ENCODE measurements at places on chromosomes 4 and X.

GRCh38 chr4:146179784-146180370 lies 4.4 kb downstream of the LSM6 start:
- DNase-seq, result no peak

DNA sequence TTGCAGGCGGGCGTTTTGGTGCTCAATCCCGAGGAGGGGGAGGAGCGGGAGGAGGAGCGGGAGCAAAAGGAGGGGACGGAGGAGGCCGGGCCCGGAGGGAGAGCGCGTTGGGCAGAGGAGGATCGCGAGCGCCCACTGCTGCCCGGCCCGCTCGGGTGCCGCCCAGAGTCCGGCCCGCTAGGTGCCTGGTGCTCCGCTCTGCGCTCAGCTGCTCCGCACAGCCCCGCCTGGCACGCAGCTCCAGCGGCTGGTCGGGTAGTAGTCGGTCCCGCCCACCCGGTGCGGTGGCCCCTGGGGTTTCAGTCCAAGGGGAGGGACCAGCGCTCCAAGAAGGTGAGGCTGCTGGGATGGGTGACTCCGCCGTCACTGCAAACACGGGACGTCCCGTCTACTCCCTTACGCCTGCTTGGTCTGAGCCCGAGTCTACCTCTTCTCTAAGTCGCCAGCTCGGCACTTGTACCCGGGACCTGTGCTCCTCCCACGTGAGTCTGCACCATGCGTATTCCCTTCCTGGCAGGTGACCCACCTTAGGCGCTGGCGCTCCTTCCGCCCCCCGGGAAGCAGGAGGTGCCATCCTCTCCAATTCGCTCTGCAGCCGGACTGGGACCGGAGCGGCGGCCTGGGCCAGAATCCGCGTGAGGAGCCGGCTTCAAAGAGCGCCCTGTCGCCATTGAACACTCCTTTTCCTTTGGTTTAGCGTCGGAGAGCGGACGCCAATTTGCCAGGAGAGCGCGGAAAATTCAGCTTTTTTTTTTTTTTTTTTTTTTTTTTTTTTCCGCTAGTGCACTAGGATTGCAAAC lies 405 bp upstream of the HS3ST1 start:
- DNase-seq, result peak; percentile 32

DNA sequence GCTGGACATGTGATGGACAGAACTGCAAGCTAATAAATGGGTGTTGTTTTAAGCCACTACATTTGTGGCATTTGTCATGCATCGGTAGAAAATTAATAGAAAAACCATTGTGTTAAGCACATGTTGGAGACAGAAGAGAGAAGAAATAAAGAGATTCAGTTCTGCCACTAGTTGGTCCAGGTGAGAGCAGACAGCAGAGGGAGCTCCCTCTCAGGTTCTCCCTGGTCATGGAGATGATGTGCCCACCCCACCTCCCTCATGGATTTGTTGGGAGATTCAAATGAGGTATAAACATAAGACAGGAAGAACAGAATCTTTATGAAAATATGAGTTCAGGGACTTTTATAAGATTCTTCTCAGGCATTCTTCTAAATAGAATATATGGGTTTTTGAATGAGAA lies 36.8 kb upstream of the OCIAD2 start:
- no peak for DNase-seq

DNA sequence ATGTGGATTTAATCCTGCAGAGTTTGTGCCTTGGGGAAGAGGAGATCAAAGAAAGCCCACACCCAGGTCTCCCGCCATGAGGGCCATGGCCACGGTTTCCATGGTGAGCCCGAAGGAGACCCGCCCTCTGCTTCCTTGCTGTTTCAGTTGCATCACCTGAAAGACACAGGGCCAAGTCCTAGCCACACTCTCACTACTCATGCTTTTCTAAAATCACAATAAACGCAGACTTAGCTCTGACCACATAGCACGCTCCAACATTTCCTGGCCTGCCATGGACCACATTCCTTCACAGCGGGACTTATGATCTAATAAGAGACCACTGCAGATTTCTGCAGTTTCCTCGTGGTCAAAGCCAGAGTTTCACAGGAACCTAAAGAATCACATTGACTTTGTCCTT lies 426.0 kb upstream of the NR3C2 start:
- no peak for DNase-seq

DNA sequence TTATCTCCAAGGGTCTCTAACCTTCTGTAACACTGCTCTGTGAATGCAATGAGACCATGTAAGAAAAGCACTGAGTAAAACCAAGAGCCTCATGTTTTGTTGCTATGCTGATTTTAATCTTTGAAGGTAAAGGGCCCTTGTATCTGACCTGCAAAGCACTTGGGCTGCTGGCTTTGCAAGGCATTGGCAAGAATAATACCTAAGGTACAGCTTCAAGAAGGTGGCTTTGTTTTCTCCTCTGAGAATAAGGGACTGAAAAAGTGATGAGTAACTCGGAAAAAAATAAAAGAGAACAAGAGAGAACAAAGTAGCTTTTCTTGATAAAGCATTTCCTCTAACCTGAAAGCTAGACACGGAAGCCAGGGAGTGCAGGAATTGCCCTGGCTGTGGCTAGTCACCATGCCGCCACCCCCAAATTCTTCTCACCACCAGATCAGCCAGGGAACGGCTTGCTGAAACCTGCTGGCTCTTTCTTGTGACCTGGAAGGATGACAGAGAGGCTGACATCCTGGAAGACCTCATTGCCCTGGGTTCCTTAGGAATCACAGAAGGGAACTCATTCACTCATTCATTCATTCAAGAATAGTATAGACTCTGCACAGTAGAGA lies 41.8 kb upstream of the HS3ST1 start:
- no peak for DNase-seq

DNA sequence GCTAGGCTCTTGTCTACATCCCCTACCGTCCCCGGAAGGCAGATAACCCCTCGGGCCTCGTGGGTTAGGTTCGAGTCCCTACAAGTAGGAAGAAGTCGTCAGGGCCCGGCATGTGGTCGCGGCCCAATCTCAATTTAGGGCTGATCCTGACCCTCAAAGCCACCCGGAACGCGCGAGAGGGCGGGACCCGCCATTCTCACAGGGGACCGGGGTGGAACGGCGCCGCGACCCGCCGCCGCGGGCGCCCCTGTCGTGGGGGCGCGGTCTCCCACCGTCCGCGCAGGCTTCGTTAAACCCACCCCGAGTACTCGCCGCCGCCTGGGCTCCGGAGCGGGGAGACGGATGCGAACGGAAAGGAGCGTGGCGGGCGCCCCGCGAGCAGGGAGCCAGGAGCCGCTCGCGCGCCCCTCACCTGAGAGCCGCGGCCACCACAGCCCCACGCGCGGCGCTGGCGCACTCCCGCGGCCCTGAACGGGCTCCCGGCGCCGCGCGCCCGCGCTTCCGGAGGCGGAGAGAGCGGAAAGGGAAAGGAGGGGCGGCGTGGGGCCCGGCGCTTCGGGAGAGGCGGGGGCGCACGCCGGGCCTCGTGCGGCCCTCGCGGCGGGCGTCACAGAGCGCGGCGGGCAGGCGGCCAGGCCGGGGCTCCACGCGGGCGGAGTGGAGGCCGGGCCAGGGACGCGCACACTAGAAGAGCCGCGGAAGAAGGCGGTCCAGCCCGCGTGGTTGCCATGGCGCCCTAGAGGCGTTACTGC lies at the start of gene CFAP97:
Gene CFAP97, minus strand, starts transcription at position 515 of the 752 bp plus-strand sequence. CDS start 12,804 bp downstream, outside the sequence.
- peak; percentile 81 for DNase-seq

DNA sequence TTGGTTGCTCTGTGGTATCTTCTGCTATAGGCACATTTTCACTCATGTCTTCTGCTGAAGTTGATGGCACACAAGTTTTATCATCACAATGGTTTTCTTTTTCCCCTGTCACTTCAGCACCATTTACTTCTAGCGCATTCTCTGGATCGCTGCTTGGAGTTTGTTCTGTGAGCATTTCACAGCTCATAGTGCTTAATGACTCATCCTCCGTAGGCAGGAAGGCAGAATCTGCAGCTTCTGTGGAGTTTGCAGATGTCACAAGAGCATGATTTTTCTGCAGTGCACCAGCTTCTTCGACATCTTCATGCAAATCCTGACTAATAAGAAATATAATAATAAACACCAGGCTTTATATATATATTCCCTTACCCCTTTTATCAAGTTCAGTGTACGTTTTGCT lies 83.6 kb downstream of the CHM start:
- no peak for DNase-seq

DNA sequence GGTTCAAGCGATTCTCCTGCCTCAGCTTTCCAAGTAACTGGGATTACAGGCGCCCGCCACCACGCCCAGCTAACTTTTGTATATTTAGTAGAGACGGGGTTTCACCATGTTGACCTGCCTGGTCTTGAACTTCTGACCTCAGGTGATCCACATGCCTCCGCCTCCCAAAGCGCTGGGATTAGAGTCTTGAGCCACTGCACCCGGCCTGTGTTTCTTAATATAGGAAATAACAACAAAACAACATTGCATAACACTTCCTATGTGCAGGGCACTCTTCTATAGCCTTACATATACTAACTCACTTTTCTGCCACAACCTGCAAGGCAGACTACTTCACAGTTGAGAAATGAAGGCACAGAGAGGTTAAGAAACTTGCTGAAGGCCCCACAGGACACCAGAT lies 12.8 kb upstream of the TMEM131L start:
- no peak for DNase-seq

- no peak for DNase-seq
These were observed 16.0 kb downstream of the NBDY start for GRCh38 chrX:56744996-56745395.

GRCh38 chrX:22389556-22390179 lies 117.0 kb downstream of the CBLL2 start:
- DNase-seq, result no peak

- DNase-seq, result no peak
These were observed 222.1 kb upstream of the RPL34 start for GRCh38 chr4:108398316-108398715.

- no peak for DNase-seq
These were observed 562 bp downstream of the AKAP17A start for GRCh38 chrX:1591863-1592469.

DNA sequence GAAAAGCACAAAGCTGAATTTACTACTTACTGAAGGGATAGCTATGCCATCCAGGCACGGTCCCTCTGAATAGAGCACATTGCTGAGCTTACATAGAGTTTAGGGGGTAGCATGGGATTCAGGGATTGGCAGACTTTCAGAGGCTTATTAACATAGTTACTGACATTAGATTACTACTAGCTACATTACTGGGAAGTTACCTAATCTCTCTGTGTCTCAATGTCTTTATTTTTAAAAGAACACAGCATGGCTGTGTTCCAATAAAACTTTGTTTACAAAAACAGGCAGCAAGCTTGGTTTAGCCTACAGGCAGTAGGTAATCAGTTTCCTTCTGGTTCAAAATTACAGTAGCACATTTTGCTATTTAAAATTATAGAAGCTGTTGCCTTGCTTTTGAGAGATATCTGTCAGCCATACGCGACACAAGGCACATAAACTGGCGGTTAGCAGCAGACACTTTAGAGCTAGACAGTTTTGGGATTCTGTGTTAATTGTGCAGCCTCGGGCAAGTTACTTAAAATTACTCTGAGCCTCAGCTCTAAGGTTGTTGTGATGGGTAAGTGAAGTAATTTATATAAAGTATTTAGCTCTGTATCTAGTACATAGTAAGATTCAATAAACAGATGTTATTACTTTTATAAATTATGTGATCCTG lies 6.9 kb downstream of the KLHL8 start:
- no peak for DNase-seq

- no peak for DNase-seq
These were observed 17.7 kb downstream of the NELFA start for GRCh38 chr4:1991087-1991486.

GRCh38 chrX:10039821-10040793 lies 72.9 kb downstream of the CLDN34 start:
- no peak for DNase-seq

Measured in D721Med (cell line).